Colonic mucosa (tissue), 4 donors: ENCODE measurements at places on chromosomes 1 and 21.
A peak's percentile ranks its signal among the peaks of the same experiment; 100 is the strongest.

DNA sequence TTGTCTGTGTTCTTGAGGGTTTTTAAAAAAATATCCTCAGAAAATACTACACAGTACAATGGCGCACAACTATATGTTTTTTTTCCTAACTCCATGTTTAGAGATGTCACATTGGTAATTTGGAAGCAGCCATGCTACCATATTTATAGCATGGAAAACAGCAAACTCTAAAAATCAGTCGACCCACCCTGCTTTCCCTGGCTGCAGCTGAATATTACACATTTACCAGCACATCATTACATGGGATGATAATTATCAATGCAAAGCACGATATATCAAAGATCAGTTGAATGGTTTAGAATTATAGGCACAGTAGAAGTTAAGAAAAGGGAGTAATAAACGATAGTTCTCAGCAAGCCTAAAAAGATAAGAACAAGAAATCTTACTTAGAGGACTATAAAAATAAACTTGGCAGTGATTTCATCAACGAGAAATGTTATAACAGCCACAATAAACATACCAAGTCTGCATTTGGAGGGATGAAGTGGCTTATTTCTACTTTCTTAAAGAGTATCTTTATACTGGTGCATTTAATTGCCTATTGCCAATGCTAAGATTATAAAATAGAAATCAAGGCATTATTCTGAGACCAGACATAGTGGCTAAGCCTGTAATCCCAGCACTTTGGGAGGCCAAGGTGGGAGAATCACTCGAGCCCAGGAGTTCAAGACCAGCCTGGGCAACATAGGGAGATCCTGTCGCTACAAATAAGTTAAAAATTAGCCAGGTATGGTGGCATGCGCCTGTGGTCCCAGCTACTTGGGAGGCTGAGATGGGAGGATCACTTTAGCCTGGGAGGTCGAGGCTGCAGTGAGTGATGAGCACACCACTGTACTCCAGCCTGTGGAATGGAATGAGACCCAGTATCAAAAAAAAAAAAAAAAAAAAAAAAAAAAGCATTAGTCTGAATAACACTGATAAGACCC, 43.4 kb downstream of the WDR64 start:
- no peak for DNase-seq

DNA sequence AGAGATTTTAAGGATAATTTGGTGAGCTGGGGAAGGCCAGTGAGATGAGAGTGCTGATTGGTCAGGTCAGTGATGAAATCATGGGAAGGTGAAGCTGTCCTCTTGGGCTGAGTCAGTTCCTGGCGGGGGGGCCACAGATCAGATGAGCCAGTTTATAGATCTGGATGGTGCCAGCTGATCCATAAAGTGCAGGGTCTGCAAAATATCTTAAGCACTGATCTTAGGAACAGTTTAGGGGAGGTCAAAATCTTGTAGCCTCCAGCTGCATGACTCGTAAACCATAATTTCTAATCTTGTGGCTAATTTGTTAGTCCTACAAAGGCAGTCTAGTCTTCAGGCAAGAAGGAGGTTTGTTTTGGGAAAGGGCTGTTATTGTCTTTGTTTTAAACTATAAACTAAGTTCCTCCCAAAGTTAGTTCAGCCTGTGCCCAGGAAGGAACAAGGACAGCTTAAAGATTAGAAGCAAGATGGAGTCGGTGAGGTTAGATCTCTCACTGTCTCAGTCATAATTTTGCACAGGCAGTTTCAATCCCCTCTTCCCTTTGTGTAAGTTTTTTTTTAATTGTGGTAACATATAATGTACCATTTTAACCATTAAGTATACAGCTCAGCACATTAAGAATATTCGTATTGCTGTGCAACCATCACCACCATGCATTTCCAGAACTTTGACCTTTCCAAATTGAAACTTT, 39.4 kb downstream of the PTAFR start:
- DNase-seq = no peak

DNA sequence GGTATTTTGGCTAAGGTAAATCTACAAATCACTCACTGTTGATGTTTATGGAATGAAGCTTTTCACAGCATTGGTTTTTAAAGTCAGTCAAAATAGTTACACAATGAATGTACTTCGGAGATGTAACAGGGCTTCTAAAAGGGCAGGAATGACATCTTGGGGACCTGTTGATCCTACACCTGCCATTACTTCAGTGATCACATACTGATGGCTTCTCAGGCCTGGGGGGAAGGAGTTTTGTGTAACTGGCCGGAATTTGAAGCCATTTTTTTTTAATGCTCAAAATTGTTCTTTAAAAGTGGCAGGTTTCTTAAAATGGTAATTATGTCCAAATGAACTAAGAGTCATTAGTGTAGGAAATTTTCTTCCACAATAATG, 11.2 kb downstream of the RPL5 start:
- DNase-seq = no peak

DNA sequence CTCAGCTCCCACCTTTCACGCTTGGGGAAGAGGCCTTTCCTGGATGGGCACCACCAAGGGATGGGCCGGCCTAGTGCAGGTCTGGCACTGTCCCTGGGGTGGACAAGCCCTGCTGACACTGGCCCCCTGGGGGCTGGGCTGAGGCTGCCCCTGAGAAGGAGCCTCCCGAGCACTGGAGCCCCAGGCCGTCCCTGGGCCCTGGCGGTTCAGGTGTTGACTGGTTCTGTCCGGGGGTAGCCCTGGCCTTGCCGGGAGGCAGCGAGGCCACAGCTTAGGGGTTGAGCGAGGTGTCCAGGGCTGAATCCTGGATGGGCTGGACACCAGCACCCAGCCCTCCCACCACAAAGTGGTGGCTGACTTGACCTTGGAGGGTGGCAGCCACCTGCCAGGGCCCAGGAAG, 49.7 kb upstream of the ACTRT2 start:
- no peak for DNase-seq

DNA sequence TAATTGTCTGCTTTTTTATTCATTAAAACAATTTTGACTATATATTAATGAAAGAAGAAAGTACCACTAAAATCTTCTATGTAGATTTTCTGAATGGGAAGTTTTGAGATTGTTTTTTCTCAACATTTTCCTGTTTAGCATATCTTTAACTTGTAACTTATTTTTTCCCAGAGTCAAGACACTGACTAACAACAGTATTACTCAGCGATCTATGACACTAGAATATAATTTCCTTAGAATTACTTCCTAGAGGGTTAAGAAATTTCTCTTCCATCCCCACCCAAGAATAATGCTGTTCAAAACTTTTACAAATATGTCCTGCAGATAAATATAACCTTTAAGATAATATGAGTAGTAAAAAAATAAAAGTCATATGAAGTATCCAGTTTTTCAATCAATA, 218.2 kb upstream of the NR5A2 start:
- DNase-seq = no peak

GRCh38 chr1:203799971-203800370, 4.5 kb downstream of the ZBED6 start:
- DNase-seq = no peak

GRCh38 chr1:87685311-87686135, 356.8 kb downstream of the LMO4 start:
- DNase-seq = no peak

GRCh38 chr1:56065729-56066128, 513.6 kb downstream of the PLPP3 start:
- DNase-seq = no peak

DNA sequence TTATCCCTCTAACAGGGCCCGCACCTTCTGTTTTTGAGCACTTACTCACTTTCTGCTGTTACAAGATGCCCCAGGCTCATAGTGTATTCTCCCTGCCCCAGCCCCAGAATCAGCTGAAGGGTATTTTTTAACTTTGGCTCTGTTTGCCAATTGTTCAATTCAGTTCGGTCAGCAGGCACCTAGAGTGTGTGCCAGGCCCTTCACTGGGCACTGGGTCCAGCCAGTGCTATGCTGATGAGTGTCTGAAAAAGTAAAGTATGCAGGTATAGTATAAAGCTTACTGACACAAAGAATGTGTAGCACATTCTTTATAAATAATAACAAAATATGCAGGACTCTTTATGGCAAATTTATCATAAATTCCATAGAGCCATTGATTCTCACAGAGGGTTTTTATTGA, 35.0 kb downstream of the FHAD1 start:
- DNase-seq = no peak

GRCh38 chr1:38097284-38097898, 50.8 kb upstream of the POU3F1 start:
- DNase-seq = no peak

DNA sequence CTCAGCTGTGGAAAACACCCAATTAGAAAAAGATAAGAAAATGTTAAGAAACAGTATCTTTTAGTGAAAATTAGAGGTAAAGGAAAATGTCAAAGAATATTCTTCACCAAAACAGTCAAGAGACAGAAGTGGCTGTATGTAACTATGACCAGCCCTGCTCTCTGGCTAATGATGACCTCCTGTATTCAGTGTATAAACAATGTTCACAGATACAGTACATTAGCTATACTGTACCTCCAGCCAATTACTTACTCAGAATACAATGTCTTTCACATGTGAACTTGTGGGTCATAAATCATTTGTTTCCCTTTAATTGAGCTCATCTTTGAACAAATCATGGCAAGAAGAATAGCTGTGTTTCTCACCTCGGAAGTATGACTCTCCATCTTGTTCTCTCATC, 432.0 kb downstream of the LMO4 start:
- no peak for DNase-seq

DNA sequence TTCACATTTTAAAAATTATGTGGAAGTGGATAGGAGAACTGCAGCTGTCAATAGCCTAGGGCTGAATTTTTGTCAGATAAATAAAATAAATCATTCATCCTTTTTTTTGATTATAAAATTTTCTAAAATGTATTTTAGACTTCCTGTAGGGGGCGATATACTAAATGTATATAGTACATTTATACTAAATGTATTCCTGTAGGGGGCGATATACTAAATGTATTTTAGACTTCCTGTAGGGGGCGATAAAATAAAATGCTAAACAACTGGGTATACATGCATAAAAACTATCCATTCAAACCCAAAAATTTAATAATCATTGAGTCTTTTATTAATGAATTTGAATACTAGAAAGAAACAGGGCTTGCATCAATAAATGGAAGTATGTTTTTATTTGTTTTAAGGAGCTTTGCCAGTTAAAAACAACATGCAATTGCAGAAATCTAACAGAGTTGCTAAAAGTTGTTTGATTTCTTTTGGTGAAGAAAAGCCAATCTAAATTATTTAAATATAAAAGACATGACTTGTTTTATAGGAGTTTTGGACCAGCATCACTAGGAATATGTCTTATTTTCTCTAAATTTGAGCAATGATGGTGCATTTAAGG, 31.4 kb downstream of the CLCA1 start:
- DNase-seq = no peak

- no peak for DNase-seq
Observed at GRCh38 chr1:179875596-179876299, 1.9 kb downstream of the TOR1AIP2 start.

GRCh38 chr1:94045465-94046056, 75.4 kb downstream of the ABCA4 start:
- DNase-seq = peak; percentile 75
